Fibroblast of lung (primary cell): ENCODE measurements at places on chromosomes 6 and 20.
A peak's percentile ranks its signal among the peaks of the same experiment; 100 is the strongest.

DNA sequence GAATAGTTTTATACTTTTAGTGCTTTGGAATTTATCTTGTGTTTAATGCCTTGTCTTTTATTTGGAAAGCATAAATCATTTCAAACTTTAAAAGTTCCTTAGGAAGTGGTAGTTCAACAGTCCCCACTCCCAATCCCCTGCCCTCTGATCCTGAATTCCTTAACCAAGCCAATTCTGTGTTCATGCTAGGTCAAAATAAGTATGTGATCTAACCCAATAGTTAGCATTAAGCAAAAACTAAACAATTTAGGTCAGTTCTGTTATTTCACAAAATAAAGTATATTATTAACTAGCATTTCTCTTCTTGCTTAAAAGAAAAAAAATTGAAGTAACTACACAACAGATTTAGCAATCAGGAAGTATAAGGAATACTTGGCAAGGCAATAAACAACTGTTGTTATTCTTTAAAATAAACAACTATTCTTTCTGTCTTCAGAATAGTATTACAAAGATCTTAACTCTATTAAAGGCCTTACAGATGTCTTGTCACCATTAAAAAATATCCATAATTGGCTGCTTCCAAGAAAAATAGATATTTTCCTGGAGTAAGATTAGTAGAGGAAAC is 37.0 kb downstream of the AKIRIN2 start:
- no peak overlapping the region for H3K27ac ChIP-seq
- DNase-seq, result no peak
- no peak overlapping the region for H3K4me3 ChIP-seq
- no peaks in the 10 kb centered on the region for H3K27me3 ChIP-seq
- peaks cover 2% of the 10 kb centered on the region for H3K36me3 ChIP-seq
- H3K4me1 ChIP-seq, result peaks cover 15% of the 10 kb centered on the region

- DNase-seq, result no peak
- H3K36me3 ChIP-seq, result no peaks in the 10 kb centered on the region
- no peak overlapping the region for H3K4me3 ChIP-seq
- no peaks in the 10 kb centered on the region for H3K4me1 ChIP-seq
- H3K27ac ChIP-seq, result no peak overlapping the region
- H3K27me3 ChIP-seq, result no peaks in the 10 kb centered on the region
Measured at GRCh38 chr6:47865206-47865605, 83.4 kb downstream of the OPN5 start.

GRCh38 chr6:111754423-111754822 is 118.8 kb downstream of the FYN start:
- no peak overlapping the region for H3K27ac ChIP-seq
- no peak for DNase-seq
- H3K4me3 ChIP-seq, result no peak overlapping the region
- H3K27me3 ChIP-seq, result no peaks in the 10 kb centered on the region
- H3K36me3 ChIP-seq, result no peaks in the 10 kb centered on the region

DNA sequence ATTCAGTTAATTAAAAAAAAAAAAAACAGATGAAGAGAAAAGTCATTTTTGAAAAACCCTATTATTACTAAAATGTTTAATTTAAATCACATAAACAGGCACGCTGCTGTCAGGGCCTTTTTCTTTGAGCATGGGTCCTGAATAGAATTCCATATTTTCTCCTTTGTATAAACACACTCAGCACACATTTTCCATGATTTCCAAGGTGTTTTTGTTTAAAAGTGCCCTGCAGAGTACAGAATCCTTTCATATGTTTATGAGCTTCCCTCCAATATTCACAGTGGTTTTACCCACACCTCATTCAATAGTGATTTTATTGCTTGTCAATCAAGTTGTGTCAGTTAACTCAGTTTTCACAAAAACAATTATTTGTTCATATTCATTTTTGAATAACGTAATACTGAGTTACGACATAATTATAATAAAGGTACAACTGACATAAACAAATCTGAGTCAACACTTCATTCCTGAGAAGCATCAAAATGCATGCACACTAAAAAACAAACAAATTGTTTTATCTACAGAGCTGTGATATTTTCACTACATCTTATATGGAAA is 15.2 kb downstream of the SLC35B3 start:
- H3K27me3 ChIP-seq, result no peaks in the 10 kb centered on the region
- no peak overlapping the region for H3K27ac ChIP-seq
- no peak overlapping the region for H3K4me3 ChIP-seq
- H3K36me3 ChIP-seq, result peaks cover 8% of the 10 kb centered on the region
- DNase-seq, result no peak

DNA sequence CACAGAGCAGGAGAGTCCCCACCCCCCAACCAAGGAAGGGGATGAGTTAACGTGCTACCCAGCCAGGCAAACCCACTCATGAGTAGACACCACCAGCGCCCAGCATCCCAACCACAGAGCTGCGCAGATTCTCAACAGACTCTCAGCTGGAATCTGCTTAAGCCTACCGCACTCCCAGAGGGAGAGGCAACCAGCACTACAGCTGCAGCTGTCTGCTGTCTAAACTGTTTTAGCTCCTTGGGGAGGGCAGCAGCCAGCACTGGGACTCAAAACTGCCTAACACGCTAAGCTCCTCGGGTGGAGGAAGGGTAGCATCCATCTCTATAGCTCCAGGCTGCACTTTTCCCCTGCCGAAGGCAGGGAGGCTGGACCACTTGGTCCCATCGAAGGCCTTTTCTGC is 539.8 kb downstream of the EPHA7 start:
- no peak for DNase-seq
- no peak overlapping the region for H3K4me3 ChIP-seq
- no peaks in the 10 kb centered on the region for H3K4me1 ChIP-seq
- H3K27me3 ChIP-seq, result no peaks in the 10 kb centered on the region
- no peaks in the 10 kb centered on the region for H3K36me3 ChIP-seq

- H3K27ac ChIP-seq, result peak overlapping the region; percentile 98
- no peaks in the 10 kb centered on the region for H3K27me3 ChIP-seq
- H3K4me1 ChIP-seq, result peaks cover 12% of the 10 kb centered on the region
- DNase-seq, result peak; percentile 95
- H3K36me3 ChIP-seq, result no peaks in the 10 kb centered on the region
Measured at GRCh38 chr6:158642097-158642601, 2.4 kb downstream of the DYNLT1 start.

DNA sequence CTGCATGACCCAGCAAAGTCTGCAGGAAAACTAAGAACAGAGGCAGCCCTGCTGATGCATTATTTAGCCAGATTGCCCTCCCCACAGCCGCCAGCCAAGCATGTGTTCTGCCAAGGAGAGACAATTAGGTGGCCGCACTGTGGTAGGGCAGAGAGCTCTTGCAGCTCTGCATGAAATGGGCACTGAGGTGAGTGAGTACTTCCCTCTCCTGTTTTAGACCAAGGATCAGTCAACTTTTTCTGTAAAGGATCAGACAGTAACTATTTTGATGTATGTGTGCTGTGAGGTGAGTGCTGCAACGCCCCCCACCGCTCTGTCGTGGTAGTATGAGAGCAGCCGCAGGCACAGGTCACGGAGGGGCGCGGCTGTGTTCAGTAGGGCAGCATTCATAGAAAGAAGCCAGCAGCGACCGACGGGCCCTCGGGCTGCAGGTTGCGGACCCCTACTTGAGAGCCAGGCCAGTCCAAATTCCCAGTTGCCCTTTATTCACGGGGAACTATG is 23.8 kb upstream of the FAM50B start:
- H3K4me1 ChIP-seq, result peaks cover 16% of the 10 kb centered on the region
- H3K4me3 ChIP-seq, result peak overlapping the region; percentile 35
- H3K27ac ChIP-seq, result peak overlapping the region; percentile 80

DNA sequence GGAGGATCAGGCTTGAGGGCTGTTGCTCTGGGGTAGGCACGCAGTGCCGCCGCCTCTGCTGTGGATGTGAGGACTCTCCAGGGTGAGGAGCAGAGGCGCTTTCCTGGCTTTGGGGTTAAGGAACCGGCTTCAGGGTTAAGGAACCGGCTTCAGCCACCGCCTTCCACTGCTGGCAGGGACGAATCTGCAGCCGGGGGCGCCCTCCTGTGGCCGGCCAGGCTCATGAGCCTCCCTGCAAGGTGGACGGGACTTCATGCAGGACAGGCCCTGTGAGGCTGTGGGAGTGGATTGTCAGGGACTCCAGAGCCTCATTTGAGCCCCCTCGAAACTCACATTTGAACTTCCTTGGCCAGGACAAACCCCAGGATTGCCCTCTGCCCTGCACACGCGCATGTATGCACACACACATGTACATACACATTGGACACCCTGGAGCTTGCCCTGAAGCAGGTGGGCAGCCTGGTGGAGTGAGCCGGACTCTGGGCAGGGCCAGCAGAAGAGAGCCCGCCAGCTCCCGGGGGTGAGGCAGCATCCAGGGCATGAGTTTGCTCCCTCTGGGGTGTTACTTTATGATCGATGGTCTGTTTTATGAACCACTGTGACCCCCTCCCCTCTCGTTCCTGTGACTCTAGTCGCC is 146.9 kb downstream of the PHACTR3 start:
- no peak overlapping the region for H3K4me3 ChIP-seq
- no peaks in the 10 kb centered on the region for H3K4me1 ChIP-seq
- H3K36me3 ChIP-seq, result no peaks in the 10 kb centered on the region
- H3K27me3 ChIP-seq, result no peaks in the 10 kb centered on the region

DNA sequence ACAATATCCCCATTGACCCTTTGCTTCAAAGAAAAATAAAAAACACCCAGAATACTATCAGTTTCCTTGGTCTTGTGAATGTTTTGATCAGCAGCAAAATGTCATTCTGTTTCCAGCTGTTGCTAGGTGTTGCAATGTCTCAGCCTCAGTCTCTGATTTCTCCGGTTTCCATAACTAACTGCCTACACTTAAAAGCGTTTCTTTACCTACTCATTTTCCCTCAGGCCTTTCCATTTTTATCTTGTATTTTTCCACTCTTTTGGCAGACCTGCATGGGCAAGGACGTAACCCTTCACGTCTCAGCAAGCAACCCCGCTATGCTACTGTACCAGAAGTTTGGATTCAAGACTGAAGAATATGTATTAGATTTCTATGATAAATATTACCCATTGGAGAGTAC is 49.4 kb downstream of the KAT14 start:
- no peaks in the 10 kb centered on the region for H3K4me1 ChIP-seq
- no peak for DNase-seq
- H3K27ac ChIP-seq, result no peak overlapping the region
- H3K4me3 ChIP-seq, result no peak overlapping the region

GRCh38 chr20:10986586-10986985 is 312.8 kb upstream of the JAG1 start:
- no peaks in the 10 kb centered on the region for H3K27me3 ChIP-seq
- no peaks in the 10 kb centered on the region for H3K36me3 ChIP-seq
- peak; percentile 66 for DNase-seq
- peaks cover 4% of the 10 kb centered on the region for H3K4me1 ChIP-seq
- no peak overlapping the region for H3K27ac ChIP-seq
- no peak overlapping the region for H3K4me3 ChIP-seq

DNA sequence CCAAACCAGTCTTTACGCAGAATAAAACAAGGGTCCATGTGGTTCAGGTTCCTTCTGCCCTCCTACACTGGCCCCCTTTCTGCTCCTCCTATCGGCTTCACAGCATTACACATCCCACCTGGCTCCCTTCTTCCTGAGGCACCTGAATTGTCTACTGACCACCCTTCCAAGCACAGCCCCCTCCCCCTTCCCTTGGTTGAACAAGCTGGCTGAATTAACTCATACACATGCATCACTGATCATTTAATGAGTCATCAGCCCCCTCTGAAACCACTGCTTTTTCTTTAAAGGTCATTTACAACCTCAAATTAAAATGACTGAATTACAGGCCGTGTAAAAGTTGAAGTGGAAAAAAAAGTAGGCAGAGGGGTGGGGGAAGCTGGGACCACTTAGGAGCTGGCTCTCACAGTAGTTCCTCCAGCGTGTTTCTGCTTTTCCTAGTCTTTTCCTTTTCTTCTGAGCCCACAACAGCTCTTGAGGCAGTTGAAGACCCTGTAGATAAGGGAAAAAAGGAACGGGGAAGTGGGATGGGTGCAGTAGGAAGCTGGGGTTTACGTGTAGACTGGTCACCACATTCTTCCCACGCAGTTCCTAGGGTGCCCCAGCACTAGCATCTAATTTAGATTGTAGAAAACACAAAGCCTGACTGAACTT is 67.6 kb downstream of the FYN start:
- H3K27me3 ChIP-seq, result no peaks in the 10 kb centered on the region
- peaks cover 21% of the 10 kb centered on the region for H3K4me1 ChIP-seq
- H3K36me3 ChIP-seq, result no peaks in the 10 kb centered on the region
- peak; percentile 75 for DNase-seq
- H3K27ac ChIP-seq, result peak overlapping the region; percentile 0

DNA sequence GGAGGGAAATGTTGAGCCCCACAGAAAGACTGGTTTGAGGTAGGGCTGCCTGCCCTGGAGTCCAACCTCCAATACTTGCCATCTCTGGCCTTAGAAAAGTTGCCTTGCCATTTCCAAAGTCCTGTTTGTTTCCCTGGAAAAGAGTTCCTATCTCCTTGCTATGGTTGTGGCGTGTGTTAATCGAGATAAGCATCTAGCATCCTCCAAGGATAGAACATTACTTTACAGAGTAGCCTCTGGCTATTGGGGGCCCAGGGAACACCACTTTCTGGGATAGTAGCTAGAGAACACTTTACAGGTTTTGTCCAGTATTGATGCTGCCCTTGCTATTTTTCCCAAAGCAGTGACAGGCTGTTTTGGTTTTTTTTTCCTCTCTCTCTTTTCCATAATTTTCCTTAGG is 57.4 kb upstream of the SASH1 start:
- DNase-seq, result no peak
- H3K4me1 ChIP-seq, result peaks cover 5% of the 10 kb centered on the region
- no peaks in the 10 kb centered on the region for H3K27me3 ChIP-seq
- H3K4me3 ChIP-seq, result no peak overlapping the region
- no peaks in the 10 kb centered on the region for H3K36me3 ChIP-seq

GRCh38 chr20:6644813-6645628 is 122.5 kb upstream of the BMP2 start:
- no peak for DNase-seq
- H3K27me3 ChIP-seq, result no peaks in the 10 kb centered on the region
- no peak overlapping the region for H3K4me3 ChIP-seq
- H3K36me3 ChIP-seq, result no peaks in the 10 kb centered on the region

- no peak for DNase-seq
- no peak overlapping the region for H3K27ac ChIP-seq
- H3K36me3 ChIP-seq, result no peaks in the 10 kb centered on the region
- no peaks in the 10 kb centered on the region for H3K4me1 ChIP-seq
- peaks cover 3% of the 10 kb centered on the region for H3K27me3 ChIP-seq
Measured at GRCh38 chr6:24493945-24494820, 586 bp upstream of the ALDH5A1 start.

GRCh38 chr20:63627751-63628245 is 897 bp upstream of the GMEB2 start:
- no peaks in the 10 kb centered on the region for H3K27me3 ChIP-seq
- peak overlapping the region; percentile 26 for H3K27ac ChIP-seq
- H3K36me3 ChIP-seq, result no peaks in the 10 kb centered on the region
- H3K4me3 ChIP-seq, result peak overlapping the region; percentile 96
- DNase-seq, result no peak

DNA sequence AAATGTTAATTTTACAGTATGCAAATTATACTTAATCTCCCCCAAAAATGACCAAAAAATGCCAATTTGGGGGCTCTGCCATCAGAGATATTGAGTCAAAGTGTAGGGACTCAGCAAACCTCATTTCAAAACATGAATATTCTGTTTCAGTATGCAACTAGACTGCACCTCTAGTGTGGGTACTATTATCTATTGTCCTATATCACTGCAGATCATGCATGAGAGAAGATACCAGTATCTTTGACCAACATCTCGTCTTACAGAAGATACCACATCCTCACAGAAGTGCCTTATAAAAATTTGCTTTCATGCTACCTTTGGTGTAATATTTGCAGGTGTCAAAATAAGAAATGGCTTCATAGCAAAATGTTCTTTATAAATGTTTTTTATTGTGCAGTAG is 623.8 kb downstream of the TENT5A start:
- H3K27me3 ChIP-seq, result no peaks in the 10 kb centered on the region
- H3K4me1 ChIP-seq, result no peaks in the 10 kb centered on the region
- no peak for DNase-seq
